ENCODE measurements at places on chromosomes 5 and 9.

- no peak for DNase-seq
Observed at GRCh38 chr9:13439685-13440476, 160.4 kb upstream of the MPDZ start.

- DNase-seq: no peak
Observed at GRCh38 chr9:96599298-96599697, 20.3 kb downstream of the CDC14B start.

GRCh38 chr5:60811105-60811504 lies 33.0 kb downstream of the ELOVL7 start:
- DNase-seq: no peak

DNA sequence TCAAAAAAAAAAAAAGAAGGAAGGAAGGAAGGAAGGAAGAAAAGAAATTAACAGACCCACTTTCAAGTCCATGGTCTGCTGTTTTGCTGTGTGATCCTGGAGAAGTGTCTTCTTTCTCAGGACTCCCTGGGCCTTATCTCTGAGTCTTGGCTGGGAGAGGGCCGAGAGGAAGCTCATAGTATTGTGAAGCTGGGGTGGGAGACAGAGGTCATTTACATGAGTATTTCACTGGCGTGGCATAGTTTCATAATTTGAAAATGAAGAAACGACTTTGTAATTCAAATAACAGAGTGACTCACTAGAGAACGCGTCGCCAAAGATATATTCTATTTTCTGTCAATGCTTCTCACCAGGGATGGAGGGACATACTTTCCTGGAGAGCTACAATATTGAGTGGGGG lies 2.4 kb upstream of the C9orf50 start:
- no peak for DNase-seq

DNA sequence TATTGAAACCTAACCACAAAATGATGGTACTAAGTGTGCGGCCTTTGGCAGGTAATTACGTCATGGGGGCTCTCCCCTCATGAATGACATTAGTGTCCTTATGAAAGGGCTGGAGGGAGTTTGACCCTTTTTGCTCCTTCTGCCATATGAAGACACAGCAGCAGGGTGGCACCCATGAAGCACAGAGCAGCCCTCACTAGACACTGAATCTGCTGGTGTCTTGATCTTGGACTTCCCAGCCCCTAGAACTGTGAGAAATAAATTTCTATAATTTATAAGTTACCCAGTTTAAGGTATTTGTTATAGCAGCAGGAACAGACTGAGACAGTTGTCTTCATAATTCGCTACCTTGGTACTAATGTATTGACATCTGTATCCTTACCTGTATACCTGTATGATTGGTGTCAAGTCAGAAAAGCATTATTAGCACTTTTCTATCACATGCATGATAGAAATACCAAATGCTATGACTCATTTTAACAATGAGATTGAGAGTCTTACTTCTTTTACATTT lies 80.4 kb downstream of the GCNT4 start:
- DNase-seq: no peak
